ENCODE measurements at places on chromosomes 2 and 18.

DNA sequence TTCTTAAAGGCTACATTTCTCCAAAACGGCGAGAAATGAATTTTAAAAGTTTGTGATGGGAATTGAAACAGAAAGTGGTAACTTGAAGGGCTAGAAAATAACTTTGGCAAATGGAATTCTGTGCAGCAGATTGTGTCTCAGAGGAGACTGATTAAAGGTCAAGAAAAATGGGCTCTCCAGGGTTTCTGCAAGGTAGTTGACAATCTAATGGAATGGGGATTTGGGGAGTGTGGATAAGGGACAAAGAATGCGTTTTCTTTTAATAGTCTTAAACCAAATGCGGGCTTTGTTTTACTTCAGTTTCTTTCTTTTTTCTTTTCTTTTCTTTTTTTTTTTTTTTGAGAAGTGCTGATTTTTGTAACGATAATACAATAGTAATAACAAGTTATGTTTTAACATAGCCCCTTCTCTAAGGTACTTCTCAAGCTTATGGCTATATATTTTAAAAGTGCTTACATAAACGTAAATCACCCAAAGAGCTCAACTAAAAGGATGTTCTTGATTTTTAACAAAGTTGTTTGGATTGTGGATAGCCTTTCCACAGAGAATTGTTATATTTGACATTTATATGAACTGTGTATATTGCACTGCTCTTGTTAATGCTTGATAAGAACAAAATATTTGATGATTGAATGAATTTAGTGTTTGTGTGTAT, 36.6 kb downstream of the CAMKMT start:
- no peak for DNase-seq

DNA sequence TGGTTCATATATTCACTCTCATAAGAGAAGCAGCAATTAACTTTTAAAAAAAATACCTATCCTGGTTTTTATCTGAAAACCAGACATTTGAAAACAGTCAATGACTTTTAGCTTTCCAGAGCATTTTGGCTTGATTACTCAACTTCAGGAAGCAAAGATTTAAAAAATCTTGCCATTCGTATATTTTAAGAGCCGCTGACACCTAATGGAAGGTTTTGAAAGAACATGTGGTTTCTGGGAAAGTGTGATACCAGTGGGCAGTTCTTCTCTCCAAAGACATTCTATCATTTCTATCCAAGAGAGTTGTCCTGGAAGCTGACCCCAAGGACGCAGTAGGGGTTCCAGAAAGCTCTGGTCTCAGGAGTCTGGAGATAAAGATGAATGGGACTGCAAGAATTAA, 234.7 kb downstream of the TTC32 start:
- DNase-seq: no peak

DNA sequence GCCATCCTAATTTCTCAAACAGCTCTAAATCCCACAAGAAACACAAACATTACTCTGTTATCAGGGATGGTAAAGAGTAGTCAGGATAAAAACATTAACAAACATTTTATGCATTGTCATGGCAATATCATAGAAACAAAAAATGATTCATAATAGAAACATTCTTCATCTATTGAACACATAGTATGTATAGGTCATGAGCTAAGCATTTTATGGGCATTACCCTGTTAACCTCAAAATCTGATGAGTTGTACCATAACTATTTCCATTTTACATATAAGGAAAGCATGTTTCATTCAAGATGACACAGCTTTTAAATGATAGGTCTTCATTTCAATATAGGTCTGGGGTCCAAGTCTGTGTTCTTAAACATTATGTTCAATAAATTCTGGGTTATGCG, 344.9 kb downstream of the RND3 start:
- DNase-seq: no peak

- no peak for DNase-seq
Observed at GRCh38 chr2:218022131-218022850, 19.5 kb upstream of the TNS1 start.

DNA sequence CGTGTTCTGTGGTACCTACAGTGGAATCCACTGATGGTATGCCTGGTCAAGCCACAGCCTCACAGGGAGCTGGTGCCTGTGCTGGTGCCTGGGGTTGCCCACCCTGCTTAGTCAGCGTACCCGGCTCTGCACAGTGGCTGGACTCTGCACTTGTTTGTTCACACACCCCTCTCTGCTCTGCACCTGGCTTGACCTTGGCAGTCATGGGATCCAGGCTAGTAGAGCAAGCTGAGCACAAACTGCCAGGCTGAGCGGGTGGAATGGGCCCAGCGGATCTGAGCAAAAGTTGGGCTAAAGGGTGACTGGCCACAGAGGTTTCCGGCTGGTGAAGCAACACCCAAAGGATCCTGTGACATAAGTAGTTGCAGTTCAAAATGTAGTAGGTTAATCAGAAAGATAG, 163.5 kb downstream of the CDH19 start:
- no peak for DNase-seq

DNA sequence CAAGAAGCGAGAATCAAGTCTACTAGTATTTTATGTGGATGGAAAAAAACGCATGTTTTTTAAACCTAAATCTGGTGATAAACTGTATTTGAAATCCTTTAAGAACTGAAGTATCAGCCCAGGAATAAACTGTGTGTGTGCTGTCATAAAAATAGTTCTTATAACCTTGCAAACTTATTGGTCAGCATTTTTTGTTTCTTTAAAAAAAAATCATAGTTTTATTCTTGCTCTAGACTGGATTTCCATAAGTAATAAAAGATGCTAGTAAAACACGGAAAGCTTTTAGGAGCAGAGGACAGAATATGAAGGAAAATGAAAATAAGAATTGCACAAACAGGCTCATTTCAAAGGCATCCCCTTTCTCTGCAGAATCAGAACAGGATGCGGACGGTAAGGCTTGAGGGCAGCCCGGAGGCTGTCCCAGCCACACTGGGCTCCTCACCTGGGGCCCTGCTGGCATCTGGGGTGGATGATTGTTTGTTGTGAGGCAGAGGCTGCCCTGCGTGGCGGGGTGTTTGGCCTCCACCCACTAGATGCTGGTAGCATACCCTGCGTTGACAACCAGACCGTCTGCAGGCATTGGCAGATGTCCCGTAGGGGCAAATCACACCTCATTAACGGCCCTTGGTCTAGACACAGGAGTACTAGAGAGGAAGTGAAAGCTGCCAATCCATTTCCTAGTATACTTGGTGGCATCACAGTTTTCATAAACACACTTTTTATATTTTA, 52.5 kb downstream of the MBP start:
- no peak for DNase-seq

DNA sequence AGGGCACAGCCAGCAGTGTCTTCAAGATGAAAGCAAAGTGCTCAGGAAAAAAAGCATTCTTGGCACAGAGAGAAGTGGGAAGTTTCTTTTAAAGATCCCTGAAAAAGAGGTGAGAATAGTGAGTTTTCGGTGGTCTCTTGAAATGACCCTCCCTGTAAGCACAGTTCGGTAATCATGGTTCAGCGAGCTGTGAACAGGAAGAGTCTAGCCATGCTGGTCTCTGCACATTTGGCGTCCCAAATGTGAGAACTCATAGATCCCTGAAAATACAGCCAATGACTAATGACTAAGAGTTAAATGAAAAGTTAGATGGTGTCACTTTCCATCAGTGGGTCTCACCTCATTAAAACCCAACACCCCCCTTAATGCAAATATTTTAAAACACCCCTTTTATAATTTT, 3.4 kb downstream of the IL1R1 start:
- DNase-seq: no peak

DNA sequence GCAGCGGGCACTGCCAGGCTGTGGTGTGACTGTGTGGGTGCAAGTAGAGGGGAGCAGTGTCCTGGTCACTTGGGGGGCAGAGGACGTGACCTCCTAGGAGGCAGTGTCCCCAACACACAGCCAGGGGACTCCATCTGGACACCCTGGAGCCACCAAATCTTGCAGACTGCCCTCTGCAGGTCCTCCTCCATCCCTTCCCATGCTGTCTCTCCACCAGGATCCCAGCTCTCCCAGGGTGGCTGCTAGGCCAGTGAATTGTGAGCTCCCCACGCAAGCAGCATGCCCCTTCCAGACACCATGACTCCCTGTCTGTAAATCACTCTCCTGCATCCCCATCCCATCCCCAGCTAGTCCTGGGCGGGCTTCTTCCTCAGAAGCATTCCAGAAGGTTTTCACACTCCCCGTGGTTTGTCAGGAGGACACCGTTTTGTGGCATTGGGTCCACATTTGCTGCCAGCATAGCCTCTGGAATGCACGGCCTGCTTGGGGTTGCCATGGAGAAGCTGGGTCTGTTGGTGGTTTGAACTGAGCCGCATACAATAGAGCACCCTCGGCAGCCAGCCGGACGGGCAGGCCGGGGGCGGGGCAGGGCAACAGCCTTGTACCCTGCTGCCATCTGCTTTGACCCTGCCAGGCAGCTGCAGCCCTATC, 210.7 kb downstream of the KLHL29 start:
- peak; percentile 58 for DNase-seq

DNA sequence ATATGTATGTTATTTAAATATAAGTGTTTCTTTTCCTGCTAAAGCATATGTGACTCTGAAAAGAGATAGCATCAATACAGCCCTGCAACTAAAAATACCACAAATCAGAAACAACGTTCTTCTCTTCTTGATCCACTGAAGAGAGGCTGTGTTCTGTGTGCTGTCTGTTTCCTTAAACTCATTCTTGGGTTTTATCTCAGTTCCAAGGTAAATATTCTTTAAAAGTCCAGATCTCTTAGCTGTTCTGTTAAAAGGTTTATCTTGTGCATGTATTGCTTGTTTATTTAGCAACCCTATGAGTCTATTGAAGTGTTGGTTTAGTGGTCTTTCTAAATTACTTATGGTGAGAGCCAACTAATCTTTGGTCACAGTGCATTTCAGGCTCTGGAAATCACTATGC, 173.3 kb upstream of the NT5C1B start:
- DNase-seq: no peak

GRCh38 chr2:1601471-1602277, 142.6 kb downstream of the PXDN start:
- DNase-seq: no peak

GRCh38 chr2:74212702-74213410, 14.4 kb downstream of the MTHFD2 start:
- no peak for DNase-seq

- DNase-seq: peak; percentile 84
Observed at GRCh38 chr2:165793779-165794535, at the start of gene GALNT3. TSS of gene GALNT3 (minus strand) at chr2:165794247. CDS start at chr2:165770700, 23,547 bp downstream.

DNA sequence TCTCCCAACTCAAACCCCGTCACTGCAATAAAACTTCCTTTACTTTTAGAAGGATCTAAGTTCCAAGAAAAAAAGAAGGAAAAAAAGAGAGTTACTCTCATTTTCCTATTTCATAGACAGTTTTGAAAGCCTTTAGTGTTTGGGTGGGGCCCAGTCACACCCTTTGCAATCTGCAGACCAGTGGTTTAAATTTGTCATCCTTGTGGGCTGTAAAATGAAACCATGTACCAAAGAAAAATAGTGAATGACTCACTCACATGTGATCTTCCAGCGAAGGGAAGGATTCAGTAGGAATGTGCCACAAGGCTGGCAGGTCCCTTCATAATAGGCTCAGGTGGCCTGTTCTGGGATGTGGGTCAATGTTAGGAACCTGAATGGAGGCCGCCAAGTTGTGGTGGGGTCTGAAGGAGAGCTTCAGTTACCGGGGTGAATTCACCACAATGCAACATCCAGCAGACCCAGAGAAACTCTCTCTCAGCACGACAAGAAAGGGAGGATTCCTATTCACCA, 28.3 kb downstream of the ANXA4 start:
- DNase-seq: no peak

DNA sequence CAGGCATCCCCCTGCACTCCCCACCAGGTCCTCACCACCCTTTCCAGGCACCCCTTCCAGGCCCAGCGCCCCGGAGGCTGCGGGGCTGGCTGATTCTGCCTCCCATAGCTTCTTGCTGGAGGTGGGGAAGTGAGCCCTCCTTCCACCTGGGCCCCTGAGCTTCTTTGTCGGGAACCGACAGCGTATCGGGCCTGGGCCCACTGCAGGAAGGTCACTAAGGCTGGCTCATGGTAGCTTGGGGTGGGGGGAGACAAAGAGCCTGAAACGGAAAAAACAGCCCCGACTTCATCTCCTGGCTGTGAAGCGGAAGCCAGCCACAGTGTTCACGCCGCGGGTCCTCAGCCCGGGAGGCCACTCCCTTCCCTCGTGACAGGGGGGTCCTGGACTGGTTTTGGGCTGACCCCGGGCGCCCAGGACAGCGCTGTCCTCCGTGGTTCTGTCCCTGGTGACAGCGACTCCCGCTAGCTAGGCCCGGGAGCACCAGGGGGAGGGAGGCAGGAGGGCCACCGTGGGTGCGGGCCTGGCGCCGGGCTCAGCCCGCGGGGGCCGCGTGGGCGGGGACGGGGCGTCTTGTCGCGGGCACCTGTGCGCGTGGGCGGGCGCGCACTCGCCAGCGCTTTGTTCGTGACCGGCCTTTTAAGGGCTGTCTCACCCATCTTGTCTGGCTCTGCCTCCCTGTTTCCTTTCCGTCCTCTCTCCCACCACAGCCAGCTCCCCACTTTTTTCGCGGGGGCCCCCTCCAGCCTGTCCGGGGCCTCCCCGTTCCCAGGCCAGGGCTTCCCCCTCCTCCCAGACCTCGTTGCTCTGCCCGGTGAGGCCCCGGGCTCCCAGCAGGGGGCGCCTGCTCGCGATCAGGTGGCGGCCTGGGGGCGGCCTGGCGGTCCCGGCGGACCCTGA, 64.9 kb downstream of the DNMT3A start:
- no peak for DNase-seq

GRCh38 chr2:174593574-174594203, 3.9 kb downstream of the WIPF1 start:
- no peak for DNase-seq

DNA sequence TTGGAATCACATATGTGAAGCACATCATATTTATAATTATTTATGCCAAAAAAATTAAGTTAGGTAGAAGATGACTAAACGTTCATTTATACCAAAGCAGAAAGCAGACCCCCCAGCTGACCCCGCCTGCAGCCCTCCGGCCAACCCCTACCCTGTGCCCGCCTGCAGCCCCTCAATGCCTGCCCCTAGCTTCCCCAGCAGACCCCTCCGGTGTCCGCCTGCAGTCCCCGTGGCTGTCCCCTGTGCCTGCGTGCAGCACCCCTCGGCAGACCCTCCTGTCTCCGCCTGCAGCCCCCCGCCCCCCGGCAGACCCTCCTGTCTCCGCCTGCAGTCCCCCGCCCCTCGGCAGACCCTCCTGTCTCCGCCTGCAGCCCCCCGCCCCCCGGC, 136.2 kb downstream of the NFATC1 start:
- no peak for DNase-seq

DNA sequence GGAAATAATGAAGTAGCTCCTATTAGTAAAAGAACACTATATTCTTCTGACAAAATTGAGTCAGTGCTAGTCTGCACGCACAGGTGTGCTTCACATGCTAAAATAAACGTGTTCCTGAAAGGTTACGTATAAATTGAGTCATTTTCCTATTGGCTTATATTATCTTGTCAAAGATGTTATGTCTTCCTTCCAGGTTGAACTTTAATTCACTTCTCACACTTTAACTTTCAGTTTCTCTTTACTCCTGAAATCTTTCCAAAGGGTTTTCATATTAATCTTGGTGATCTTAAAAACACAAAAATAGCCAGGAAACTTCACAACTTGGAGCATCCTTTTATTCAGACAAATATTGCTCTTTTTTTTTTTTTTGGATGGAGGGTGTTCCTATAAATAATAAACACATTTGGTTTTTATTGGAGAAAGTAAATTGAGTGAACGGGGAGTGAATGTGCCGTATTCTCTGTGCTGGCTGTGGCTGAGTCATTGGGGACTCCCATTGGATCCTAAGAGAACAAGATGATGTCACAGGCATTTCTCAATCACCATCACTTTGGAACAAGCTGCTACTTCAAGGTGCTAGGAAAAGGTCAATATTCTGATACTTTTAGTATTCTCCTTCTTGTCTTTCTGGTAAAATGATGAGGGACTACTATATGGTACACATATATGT, 150.2 kb upstream of the SPATS2L start:
- no peak for DNase-seq
